ENCODE measurements at places on chromosomes 12 and 14.

DNA sequence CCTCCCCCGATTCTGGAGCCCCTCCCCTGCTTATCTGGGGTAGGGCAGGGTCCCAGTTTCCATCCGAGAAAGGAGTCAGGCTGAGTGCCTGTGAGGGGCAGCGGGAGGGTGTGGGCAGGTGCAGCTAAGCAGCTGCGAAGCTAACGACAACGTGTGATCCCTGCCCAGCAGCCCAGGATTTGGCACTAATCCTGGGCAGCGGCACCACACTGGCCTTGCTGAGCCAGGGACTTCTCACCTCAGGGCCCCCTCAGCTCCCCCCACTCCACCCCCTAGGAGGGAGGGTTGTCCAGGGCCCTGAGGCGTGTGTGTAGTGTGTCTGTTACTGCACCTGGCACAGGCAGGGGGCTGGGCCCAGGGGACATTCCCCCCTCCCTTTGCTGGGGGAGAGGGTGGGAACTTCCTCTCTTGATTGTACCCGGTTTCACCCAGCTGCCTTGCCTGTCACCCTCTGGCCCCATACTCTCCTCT is 1.8 kb downstream of the SMIM41 start:
- peak; percentile 40 for DNase-seq

- no peak for DNase-seq
These were observed 256.2 kb upstream of the LRFN5 start for GRCh38 chr14:41350476-41350875.

DNA sequence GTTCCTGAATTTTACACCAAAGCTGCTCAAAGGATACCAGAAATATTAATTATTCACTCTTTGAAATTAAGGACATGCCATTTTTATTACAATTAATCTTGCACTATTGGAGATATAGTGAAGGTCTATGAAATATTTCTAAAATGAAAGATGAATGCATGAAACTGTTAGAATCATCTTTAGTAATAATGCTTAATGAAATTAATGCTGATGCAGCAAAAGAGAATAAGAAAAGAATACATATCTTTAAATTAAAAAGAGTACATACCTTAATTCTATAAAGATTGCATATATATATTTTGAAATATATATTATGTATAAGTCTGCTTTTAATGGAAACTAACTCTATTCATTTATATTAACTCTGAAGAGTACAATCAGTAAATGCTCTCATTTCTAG is 236.0 kb downstream of the ALX1 start:
- no peak for DNase-seq

DNA sequence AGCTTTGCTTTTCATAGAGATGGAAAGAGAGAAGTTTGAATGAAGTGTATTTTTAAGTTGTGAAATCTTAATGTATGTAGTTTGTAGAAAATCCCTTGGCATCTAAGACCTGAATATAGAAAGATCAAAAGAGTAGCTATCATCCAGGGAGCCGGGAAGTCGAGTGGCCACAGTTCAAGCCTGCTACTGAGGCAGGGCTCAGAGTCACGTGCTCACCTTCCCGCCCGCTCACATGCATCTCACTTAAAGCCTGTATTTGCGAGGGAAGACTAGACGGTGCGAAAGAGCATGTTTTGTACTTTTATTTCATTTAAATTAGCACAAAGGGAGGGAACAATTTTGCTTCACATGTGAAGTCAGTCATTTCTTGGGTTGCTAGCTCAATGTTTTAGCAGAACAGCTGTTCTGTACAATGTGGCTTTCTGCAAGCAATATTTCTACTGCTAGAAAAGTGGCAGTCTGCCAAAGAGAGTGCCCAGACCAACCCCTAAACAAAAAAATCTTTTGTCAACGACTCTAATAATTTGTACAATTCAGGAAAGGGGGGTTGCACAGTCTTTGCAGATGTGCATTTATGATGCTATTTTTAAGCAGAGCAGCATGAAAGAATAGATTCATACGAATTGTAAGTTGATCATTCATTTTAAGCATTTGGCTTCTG is 290.7 kb downstream of the NPAS3 start:
- no peak for DNase-seq

GRCh38 chr12:89962648-89963047 is 254.0 kb upstream of the ATP2B1 start:
- DNase-seq: no peak

DNA sequence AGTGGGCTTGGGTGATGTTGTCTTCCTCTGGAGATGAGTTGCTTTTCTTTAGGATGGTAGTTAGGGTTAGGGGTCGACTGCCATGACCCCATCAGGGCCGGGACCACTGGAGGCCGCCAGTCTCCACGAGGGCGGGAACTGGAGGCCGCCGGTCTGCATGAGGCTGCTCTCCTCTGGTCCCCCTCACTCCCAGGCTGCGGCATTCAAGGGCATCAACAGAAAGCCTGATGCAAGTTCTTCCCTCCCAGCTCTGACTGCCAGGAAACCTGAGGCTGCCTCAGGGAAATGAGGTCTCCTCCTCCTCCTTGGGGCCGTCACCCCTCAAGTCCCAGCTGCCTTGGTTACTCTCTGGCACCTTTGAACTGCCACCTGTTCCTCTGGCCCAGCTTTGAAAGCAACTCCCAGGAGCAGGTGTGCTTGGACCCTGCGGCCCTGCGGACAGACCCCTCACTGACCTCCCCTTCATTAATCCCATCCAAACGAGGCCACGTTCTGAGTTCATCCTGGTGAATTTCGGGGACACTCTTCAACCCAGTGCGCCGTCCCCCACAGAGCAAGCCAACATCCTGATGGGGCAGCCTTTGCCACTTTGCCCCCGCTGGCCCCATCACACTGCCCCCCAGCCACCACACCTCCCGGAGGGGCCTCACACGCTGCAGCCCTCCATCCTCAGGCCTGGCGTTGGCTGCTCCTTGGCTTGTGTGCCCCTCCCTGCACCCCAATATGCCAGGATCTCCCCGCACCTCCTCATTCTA is 37.2 kb upstream of the FBRSL1 start:
- no peak for DNase-seq

GRCh38 chr12:712172-712863 is 40.1 kb upstream of the WNK1 start:
- DNase-seq: no peak
